ENCODE measurements at places on chromosomes 6 and 20.

GRCh38 chr6:170229851-170230519, 60.9 kb downstream of the DLL1 start:
- no peak for DNase-seq

- DNase-seq, result no peak
Measured at GRCh38 chr6:137231895-137232294, 12.7 kb upstream of the IFNGR1 start.

DNA sequence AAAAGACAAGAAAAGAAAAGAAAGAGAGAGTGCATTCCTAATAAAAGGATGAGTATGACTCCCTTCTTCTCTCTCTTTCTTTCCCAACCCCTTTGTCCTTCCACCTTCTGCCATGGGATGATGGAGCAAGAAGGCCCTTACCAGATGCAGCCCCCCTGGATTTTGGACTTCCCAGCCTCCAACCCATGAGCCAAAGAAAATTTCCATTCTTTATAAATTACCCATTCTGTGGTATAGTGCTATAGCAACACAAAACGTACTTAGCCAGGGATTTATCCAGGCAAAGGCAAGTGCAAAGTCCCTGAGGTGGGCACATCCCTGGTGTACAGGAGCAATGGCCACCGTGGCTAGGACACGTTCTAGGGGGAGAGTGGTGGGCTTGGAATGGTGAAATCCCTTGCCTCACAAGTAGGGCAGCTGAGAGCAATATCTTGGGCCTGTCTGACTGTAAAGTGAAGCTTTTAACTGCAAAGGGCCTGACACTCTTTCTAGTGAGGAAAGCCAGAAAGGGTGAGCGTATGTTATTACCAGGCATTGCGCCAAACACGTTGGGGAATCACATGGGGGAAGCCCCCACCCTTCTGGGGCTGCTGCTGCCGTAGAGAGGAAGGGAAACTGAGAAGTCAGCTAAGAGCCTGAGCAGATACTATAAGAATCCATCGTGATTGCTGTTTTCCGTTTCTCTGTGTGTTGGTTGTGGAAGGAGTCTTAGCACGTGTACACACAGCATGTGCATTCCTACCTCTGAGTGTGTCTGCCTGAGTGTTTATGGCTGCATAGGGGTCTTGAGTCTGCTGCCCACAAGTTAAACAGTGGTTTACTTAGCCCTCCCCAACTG, 50.7 kb upstream of the SIRPA start:
- no peak for DNase-seq

DNA sequence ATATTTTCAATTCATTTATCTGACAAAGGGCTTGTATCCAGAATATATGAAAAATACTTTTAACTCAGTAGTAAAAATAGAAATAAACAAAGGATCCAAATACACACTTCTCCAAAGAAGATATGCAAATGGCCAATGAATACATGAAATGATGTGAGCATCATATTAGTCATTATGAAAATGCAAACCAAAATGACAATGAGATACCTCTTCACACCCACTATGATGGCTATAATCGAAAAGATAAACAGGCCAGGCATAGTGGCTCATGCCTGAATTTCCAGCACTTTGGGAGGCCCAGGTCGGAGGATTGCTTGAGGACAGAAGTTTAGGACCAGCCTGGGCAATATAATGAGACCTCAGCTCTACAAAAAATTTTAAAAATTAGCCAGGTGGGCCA, 33.8 kb upstream of the SMAP1 start:
- DNase-seq, result no peak

DNA sequence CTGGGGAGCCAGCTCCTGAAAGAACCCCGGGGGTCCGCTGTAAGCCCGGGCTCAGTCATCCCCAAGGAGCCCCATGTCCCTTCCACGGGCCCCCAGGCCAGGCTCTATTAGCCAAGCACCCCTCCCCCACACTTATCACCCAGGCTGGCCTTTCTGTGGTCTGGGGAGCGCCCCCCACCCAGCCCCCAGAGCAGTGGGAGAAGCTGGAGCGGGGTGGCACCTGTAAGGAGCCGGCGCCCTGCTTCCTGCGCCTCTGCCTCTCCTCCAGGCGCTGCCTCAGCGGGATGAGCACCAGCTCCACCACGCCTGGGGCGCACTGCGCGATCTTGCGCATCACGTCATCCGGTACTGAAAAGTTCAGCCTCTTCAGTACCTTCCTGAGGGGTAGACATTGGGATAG, 2.3 kb downstream of the SPEF1 start:
- no peak for DNase-seq

DNA sequence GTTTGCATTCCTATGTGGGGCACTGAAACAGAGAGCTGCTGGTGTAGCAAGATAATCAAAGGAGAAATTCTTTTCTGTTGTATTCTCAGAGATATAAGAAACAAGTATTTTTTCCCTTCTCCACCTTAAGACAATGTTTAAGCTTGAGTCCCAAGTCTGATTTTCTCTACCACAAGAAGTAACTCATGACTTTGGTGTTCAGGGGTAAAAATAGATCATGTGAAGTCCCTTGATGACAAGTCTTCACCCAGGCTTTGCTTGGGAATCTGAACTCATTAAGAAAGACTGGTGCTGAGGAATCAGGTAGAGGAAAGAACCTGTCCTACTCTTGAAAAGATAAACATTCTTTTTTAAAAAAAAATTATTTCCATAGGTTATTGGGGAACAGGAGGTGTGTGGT, 205.6 kb downstream of the ALDH8A1 start:
- no peak for DNase-seq

DNA sequence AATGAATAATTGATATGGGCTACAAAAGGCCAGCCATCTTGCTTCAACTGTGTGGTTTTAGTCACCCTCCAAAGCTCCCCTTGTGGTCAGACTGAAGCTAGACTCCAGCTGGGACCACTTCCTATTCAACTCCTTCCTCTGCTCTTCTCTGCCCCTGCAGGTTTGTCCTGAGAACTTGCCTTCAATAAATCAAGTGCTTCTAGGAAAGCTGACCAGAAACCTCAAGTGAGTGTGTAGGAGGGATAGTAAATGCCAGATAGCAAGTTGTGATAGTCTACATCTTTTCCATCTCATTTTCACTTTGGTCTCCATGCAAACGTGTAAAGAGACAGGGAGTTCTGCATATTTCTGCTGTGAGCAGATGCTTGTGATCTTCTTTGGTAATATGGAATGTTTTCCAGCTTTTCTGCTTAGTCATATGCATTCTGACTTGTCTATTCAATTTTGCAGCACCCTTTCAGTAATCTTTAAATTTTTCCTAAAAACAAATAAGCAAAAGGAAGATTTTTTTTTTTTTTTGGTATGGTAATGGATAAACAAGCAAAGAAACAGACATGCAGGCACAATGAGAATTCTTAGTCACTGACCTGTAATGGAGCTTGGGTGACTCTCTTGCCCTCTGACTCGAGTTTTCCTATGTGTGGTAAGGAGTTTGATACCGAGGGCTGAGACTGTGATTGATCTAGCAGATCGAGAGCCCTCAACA, 201.3 kb upstream of the BTBD3 start:
- peak; percentile 25 for DNase-seq

DNA sequence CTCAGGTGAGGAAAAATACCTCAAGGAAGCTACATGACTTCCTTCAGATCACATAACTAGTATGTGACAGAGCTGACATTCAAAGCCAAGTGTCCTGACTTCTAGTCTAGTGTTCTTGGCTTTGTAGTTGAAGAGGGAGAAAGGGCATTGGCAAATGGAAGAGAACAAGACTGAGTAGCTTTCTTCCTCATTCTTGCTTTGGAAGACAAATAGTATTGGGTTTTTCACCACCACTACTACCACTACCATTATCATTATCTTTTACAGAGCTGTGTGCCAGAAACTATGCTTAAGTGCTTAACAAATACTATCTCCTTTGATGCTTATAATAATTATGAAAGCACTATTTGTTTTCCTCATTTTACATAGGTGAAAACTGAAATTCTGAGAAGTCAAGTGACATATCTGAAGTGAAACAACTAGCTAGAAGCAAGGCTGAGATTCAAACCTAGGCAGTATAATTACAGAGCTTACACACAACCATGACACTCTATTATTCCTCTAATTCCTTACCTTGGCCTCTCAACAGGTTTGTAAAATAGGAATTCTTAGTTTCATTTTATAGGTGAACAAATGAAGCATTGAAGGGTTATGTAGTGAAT, 6.8 kb downstream of the ACSS2 start:
- DNase-seq, result no peak

Data from HAP-1 (cell line).